Stimulated activated effector memory CD8-positive, alpha-beta T cell treated with anti-CD3 and anti-CD28 coated beads, Interleukin-12 subunit alpha, Interleukin-12 subunit beta, amount 100 ng/mL, for 72 hours (primary cell): ENCODE measurements at places on chromosomes 4 and X.

DNA sequence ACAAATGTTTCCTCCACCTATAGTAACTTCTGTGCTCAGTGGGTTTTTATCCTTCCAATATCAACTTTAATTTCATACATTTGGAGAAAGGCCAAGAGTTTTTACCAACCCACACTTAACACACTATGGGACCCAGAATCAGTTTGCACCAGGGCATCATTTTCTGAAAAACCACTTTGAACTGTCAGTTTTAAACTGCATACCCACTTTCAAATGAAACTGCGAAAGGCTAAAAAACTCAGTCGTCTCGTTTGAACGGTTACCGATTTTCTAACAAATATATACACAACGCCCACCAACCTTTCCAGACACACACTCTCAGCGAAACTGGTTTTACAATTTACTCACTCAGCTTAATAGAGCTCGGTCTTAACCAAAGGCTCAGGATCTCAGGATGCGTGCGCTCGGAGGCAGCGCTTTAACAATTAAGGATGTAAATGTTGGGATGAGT is 376 bp downstream of the ABCG2 start:
- DNase-seq: no peak

DNA sequence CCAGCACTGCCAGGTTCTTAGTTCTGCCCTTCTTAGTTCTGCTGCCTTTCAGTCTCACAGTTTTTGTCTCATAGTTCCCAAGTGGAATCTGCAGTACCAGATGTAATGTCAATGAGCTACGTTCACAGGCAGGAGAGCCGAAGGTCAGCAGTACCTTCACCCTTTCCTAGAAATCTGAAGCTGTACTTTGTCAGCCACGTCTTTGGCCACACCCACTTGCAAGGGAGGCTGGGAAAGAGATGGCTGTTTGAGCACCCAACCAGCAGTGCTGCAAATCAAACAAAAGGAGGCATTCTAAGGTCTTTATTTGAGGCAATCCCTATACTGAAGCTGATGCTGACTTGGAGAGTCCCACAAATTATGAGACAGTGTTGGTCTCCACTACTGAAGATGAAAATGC is 199.1 kb upstream of the NPY2R start:
- no peak for DNase-seq

GRCh38 chrX:55767100-55767499 is 49.6 kb downstream of the RRAGB start:
- DNase-seq: no peak

GRCh38 chr4:150942539-150942938 is 72.5 kb downstream of the LRBA start:
- DNase-seq: no peak

DNA sequence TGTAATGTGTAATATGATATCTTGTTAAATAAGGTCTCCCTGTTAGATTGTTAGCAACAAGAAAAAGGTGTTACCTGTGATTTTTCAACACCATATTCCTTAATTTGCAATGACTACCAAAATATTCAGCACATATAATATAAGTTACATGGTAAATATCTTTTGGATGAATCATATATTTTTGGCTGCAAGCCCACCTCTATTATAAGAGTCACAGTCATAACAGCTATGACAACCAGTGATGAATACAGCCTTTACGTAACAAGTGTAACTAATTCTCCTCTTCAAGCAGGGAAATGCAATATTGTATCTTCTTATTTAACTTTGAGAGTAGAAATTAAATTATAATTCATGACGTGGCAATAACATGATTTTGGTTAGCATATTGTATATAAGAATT is 187.0 kb downstream of the NLGN4X start:
- no peak for DNase-seq

- no peak for DNase-seq
These were observed 300.2 kb upstream of the VCX start for GRCh38 chrX:7542587-7543380.

DNA sequence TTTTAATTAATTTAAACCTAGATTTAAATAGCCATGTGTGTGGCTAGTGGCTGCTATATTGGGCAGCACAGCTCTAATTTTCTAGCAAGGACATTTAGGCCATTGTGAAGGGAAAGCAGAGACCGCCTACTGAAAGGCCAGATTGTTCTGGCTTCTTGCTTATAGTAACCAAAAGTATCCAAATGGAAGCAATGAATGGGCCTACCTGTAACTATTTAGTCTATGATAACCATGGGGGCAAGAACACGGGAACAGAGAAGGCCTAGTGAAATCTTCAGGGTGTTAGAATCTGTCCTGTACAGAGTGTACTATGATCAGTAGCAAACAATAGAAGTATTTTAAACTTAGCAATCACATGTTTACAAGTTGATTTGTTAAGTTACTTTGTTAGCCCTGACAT is 16.5 kb upstream of the HPRT1 start:
- no peak for DNase-seq

DNA sequence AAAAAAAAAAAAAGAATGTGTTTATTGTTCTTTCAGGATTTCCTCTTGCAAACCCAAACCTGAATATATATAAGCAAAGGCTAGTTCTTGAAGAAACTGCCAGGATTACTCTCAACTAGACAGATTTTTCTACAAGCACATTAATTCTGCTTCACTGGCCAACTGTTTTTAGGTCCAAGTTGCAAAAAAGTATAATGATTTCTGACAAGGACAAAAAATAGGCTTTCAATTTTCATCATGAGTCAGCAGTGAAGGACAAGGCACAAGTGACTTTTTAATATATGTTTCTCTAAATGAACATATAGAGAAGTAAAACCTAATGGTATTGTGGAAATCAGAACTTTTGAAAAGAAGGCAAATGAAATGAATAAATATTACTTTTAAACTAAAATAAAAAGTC is 73.7 kb downstream of the ELOVL6 start:
- DNase-seq: no peak

- no peak for DNase-seq
These were observed 1263.5 kb downstream of the PCDH7 start for GRCh38 chr4:31983677-31984076.

DNA sequence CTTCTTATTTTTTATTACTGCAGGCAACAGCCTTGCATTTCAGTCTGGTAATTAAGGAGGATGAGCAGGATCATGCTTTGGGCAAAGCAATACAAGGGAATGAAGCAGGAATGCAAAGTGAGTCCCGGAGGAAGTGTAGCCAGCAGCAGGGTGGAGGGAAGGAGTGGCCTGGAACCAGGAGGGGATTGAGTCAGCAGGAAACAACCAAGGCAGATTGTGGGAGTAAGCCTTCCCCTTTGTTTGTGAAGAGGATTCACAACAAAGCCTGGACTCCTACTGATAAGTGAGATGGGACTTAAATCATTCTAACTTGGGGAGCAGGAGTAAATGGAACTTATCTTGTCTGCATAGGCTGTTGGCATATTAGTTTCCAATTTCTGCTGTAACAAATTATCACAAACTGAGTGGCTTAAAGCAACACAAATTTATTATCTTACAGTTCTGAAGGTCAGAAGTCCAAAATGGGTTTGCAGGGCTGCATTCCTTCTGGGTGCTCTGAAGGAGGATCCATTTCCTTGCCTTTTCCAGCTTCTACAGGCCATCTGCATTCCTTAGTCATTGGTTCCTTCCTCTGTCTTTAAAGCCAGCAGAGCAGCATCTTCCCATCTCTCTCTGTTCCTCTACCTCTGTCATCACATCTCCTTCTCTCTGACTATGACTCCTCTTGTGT is 93.2 kb upstream of the AP1S2 start:
- no peak for DNase-seq

GRCh38 chrX:103215425-103215991 is 600 bp downstream of the BEX4 start:
- DNase-seq: peak; percentile 50

- no peak for DNase-seq
These were observed 17.5 kb downstream of the ZNF330 start for GRCh38 chr4:141238186-141238585.

DNA sequence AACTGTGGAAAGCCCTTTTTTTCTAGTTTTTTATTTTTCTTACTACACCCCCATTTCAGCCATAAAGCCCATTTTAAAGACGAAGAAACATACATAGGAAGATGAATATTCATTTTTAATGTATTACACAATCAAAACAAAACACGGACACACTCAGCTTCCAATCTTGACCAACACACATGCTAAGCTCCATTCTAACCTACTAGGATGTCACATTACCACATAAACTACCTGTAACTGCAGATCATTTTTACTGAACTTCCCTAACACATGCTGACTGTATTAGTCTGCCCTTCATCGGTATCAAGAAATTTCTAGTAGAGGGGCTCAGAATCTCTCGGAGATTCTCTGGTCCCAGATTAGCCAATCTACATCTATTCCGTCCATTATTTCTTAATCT is 1.8 kb downstream of the CCNI start:
- no peak for DNase-seq

- DNase-seq: no peak
These were observed 240.2 kb upstream of the MAGEB16 start for GRCh38 chrX:35557916-35558315.

DNA sequence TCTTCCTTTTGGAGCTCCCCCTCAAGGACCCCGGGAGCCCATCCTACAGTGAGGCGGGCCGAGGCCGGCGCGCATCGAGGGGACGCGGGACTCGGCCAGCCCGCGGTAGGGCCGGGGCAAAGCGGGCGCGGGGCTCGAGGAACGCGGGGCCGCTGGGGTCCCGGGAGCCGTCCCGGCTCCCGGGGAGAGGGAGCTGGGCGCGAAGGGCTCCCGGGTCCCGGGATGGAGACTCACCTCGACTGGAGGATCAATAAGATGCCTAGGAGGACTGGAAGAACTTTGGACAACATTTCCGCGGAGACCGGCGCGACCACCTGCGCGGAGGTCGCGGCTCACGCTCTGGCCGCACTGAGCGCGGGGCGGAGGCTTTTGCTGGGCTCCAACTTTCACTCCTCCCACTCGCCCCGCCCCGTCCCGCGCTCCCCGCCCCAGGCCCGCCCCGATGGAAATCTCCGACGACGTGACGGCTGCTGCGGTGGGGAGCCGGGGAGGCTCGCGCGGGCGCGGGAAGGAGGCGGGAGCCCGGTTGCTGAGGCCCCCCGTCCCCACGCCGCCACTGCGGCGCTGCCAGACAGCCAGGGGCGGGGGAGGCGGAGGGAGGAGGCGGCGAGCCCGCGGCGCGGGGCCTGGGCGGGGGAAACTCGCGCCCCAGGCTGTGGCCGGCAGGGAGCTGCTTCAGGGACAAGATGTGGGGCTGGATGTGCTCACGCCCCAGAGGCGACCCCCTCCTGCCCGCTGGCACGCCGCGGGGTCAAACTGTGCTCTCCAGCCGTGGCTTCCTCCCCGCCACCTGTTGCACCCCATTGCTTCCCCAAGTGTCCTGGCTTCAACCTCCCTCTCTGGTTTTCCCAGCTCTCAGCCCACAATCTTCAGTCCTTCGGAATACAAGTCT is at the start of gene GABRE:
GABRE (minus strand) TSS at position 341 of the 892 bp plus-strand sequence; CDS start at position 290, 51 bp downstream.
- DNase-seq: no peak

- DNase-seq: no peak
These were observed 868 bp upstream of the GNL3L start for GRCh38 chrX:54529151-54529550.

GRCh38 chr4:122458625-122459024 is 2.1 kb upstream of the IL2 start:
- DNase-seq: peak; percentile 17

- peak; percentile 51 for DNase-seq
These were observed 46.6 kb downstream of the CCNG2 start for GRCh38 chr4:77203380-77204197.

- no peak for DNase-seq
These were observed 150.2 kb downstream of the SHROOM3 start for GRCh38 chr4:76585272-76585671.

GRCh38 chrX:143781103-143781502 is 60.6 kb upstream of the SPANXN2 start:
- no peak for DNase-seq

GRCh38 chrX:10189317-10190268 is 32.8 kb downstream of the CLCN4 start:
- peak; percentile 51 for DNase-seq

GRCh38 chr4:169446824-169447223 is 165.6 kb downstream of the NEK1 start:
- DNase-seq: no peak

DNA sequence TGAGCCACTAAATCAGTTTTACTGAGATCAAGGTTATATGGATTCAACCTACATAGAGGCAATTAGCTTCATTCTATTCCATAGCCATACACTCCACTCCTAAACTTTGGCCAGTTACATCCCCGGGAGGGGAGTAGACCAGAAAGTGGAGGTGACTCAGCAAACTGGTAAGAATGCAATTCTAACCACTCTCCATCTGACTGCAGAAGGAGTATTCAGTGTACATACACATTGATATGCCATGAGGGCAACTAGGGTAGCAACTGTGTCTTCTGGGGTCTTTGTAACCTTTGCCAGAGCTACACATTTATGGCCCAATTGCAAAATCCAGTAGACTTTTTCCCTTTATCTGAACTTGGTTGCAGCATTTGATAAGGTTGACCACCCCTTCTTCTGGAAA is 7.6 kb downstream of the SLC25A43 start:
- no peak for DNase-seq

DNA sequence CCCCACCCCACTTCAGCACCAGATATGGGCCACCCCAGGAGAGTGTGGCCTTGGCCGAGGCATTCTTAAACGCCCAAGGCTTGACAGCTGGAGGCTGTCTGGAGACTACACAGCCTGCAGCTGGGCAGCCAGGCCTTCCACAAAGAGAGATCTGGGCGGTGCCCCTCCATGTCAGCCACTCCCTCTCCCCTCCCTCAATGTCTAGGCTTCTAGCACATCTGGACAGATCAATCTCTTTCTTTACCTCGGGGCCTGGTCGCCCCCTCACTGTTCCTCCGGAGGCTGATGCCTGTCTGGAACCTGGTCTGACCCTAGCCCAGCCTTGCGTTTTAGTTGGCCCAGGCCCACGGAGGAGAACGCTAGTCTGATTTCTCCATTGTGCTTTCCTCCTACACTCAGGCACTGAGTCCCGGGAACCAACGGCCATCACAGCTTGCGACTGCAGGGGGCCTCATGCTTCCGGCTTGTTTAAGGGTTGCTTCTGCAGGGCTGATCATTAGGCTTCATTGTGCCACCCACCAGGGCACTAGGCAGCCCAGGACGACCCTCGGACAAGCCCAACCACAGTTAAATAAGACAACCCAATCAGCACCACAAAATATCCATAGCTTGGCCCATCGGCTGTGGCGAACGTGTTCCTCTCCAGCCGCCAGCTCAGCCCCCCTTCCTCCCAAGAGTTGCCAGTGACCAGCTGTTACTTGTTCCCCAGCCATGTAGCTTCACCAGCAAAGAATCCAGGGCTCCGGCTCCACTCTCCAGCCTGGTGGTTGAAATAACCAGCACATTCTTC is 200.6 kb downstream of the BCOR start:
- DNase-seq: no peak
